ENCODE measurements at places on chromosomes 12 and 14.

DNA sequence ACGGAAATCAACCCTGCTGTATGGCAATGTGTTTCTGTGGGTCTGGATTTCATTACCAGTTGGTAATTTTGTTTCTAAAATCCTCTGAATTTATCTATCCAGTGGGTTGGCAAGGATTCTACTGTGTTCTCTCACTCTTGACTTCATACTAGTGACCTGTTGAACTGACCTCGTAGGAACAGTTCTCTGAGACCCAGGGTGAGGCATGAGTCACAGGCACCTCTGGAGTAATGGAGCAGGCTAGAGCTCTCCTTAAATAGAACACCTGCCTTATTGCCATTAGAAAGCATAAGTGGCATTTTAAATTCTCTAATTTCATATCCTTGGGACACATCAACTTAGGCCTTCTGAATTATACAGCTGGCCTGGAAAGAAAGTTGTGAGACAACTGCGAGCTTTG is 258.3 kb upstream of the NAV3 start:
- no peak for DNase-seq

DNA sequence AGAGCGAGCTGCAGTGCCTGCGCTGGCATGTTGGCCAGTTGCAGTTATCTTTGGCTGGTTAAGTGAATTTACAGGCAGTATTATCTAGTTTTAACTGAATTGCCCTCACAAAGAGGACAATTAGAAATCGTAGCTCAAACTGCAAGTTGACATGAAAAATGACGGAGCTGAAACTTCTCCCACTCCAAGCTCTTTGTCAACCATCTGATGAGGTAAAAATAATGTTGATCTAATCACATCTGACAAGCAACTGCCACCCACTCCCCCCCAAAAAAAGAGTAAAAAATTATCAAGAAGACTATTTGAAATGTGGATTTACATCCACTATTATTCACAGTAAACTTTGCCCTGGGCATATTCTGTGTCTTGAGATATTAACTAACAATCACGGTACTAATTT is 84.7 kb upstream of the VASH1 start:
- DNase-seq = no peak

- DNase-seq = no peak
These were observed 26.3 kb downstream of the TESC start for GRCh38 chr12:117072736-117073490.

GRCh38 chr12:66405395-66405794 is 103.1 kb downstream of the HELB start:
- no peak for DNase-seq

DNA sequence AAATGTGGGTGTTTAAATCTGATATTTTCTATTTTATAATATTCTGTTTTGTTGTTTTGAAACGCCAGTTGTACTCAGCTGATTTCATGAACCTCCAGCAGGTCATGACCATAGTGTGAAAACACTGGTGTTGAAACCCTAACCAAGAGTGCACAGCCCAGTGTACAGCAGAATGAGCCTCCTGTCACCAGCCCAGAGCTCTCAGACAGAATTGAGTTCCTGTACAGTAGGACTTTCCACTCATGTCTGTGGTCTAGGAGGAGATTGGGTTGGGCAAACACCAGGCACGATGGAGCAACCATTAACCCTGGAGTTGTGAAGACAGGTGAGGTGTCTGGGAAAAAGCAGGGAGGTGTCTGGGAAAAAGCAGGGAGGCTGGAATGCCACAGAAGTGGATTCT is 908.8 kb downstream of the VRK1 start:
- no peak for DNase-seq

DNA sequence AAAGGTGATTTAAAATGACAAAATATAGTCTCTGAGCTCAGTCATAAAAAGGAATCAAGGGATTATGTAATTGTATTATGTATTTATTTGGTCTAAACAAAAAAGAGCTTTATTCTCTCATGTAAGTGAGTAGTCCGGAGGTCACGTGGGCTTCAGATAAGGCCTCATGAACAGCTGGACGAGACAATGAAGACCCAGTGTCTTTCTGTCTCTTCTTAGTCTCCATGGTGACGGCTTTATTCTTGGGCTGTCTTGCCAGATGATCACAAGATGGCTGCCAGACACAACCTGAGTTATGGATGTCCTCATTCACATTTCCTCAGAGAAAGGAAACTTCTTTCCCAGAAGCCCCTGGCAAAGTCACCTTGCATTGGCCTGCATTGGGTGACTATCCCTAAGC is 98.6 kb downstream of the ARF6 start:
- no peak for DNase-seq

DNA sequence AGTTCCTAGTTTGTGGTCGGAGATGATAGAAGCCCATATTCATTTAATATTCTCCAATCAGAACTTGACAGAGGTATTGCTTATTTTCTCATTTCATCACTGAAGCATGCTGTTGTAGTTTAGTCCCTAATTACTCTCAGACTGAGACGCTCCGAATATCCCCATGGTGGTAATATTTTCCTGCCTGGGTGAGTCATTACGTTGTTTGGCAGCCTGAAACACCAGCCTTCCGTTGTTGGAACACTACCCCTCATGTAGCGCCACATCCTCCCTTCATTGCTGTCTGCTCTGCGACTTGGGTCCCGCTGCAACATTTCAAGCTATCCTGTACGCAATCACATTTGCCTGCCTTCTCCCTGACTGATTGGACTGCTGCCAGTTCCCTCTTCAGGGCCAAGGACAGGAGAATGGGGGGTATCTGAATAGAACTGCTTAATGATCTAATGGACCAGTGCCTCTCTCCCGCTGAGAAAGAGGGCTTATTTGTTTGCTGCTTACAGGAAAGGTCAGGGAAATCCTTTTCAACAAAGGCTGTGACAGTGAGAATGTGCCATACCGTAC is 369.1 kb downstream of the NPAS3 start:
- DNase-seq = no peak

DNA sequence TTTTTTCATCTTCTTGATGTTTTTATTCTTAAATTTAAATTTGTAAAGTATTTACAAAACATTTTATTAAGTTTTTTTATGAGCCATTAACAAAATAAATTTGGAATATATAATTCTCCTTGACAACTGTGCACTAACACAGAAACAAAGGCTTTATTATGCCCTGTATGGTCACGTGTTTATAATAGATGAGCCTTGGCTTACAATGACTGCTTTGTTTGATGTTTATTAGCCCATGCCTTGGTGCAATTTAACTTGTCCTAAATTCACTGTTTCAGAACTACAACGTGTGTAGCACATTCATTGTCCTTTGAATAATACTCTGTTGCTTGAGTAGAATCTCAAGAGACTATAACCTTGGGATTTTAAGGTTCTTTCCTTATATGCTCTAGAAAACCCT is 59.8 kb downstream of the CNTN1 start:
- DNase-seq = no peak

DNA sequence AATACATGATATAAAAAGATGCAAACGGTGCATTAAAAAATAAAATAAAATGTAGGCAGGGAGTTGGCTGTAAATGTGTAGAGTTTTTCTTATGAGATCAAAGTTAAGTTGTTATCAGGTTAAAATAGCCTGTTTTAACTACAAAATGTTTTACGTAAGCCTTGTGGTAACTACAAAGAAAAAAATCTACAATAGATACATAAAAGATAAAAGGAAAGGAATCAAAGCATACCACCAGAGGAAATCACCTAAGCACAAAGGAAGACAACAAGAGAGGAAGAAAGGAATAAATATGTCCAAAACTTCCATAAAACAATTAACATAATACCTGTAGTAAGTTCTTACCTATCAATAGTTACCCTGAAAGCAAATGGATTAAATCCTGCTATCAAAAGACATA is 12.2 kb downstream of the NELL2 start:
- no peak for DNase-seq

DNA sequence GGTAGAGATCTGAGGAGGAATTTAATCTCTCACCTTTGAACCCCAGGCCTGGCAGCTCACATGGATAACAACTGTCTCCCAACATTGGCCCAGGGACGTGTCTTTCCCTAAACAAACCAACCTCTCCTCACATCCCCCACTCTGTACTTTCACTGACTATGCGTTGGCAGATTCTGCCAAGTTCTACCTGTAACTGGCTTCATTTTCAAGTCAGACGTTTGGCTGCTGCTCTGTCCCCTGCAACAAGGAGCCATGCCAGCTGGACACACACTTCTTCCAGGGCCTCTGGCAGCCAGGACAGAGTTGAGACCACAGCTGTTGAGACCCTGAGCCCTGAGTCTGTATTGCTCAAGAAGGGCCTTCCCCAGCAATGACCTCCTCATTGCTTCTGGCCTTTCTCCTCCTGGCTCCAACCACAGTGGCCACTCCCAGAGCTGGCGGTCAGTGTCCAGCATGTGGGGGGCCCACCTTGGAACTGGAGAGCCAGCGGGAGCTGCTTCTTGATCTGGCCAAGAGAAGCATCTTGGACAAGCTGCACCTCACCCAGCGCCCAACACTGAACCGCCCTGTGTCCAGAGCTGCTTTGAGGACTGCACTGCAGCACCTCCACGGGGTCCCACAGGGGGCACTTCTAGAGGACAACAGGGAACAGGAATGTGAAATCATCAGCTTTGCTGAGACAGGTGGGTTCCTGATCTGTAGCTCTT is at the start of gene INHBC:
Gene INHBC (plus strand): TSS at position 268 of the 707 bp plus-strand sequence. CDS start 103 bp downstream, at position 371.
- no peak for DNase-seq

- no peak for DNase-seq
These were observed 153.1 kb upstream of the OTX2 start for GRCh38 chr14:56963381-56963780.

DNA sequence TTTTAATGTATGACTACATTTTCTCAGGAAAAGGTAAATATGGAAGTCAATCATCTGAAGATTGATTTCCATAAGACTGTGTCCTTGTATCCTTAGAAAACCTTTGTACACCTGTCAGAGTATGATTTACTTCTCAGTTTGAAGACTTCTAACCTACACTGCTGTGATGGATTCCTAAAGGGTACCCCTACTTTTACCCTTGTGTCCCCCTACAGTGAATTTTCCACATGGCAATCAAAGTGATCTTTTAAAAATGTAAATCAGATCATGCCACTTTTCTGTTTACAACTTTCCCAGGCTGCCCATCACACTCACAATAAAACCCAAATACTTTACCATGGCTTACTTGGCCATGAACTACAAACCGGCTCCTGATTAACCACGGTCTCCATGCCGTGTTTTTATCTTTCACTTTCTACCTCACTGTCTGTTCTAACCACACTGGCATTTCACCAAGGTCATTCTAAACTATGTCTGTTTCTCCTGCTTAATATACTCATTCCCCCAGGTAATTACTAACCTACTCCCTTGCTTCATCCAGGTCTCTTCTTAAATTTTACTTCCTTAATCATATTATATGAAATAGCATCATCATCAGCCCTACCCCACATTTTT is 8.1 kb downstream of the DNAI7 start:
- peak; percentile 31 for DNase-seq

DNA sequence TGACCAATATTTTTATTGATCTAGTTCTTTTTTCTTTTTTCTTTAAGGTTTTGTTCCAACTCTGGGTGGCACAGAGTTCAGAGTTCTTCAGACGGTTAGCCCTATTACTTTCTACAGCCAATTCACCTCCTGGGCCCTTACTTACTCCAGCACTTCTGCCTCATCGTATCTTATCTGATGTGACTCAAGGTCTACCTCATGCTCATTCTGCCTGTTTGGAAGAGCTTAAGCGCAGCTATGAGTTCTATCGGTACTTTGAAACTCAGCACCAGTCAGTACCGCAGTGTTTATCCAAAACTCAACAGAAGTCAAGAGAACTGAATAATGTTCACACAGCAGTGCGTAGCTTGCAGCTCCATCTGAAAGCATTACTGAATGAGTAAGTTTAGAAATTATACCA is 64.7 kb downstream of the VEZT start:
- DNase-seq = no peak

DNA sequence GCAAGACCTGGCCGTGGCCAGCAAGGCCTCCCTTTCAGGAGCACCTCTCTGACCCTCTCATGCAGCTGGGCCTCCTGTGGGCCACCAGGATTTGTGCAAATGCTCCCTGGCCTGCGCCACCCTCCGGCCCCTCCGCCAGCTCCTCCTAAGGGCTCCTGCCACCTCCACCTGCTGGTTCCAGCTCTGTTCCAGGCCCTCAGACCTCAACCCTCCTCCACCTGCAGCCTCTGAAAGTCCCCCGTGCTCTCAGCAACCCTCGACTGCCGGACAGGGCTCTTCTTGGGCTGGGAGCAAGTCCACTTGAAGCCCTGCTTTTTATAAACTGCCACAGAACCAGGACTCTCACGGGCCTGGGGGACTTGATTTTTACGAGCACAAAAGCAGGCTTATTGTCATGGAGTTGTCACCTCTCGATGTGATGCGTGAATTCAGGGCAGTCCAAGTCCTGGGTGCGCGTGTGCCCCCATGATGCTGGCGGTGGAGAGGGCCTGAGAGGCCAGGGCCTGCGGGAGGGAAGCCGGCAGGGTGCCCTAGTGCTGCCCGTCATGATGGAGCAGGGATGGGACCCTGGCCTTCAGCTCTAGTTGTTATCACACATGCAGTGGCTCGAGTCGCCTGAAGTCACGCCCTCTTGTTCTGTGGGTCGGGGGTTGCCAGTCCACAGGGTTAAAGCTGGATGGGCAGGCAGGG is 9.1 kb downstream of the TEDC1 start:
- no peak for DNase-seq

GRCh38 chr12:77537663-77538062 is 293.0 kb upstream of the NAV3 start:
- no peak for DNase-seq

DNA sequence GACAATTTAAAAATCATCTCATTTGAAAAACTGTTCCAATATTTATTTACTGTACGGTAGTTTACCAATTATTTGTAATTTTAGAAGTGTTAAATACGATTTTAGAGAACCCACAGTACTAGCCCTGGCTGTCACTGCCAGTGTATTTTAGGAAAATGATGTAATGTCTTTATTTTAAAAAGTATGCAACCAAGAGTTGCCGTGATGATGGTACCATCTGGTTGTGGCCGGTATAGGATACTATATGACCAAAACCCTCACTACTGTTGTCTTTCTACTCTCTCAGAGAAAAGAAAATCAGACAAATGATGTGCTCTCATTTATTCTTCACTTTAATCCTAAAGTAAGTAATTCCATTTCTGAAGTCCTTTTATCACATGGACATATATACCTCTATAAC is 395.0 kb downstream of the FOXG1 start:
- DNase-seq = no peak

DNA sequence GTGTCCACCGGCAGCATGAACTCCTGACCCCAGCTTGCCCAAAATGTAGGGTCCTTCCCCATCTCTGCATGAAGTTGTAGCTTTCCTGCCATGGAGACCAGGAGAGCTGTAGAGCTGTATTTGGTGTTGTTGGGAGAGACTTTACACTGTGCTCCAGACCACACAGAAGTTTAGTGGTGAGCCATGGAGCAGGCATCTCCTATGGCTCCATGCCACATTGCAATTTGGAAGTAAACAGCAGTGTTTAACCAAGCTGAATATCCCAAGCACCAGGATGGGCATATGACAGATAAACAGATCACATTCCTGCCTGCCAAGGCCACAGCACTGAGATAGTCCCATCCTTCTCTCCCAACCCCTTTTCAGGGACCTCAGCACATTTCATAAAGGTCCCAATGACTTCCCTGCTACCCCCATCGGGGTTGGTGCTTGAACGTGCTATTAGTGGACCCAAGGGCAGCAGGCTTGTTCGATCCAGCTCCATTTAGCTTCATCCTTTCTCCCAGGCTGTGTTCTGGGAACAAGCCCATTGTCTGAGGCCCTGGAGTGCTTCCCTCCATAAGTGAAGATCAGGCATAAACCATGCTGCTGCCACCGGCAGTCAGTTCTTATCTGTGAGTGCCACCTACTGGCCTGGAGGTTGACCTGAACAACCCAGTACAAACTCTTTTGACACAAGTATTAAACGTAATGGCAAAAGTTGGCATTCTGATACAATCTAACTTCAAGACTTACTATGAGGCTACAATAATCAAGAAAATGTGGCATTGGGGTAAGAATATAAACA is 172.3 kb upstream of the ATXN7L3B start:
- DNase-seq = peak; percentile 5

- peak; percentile 53 for DNase-seq
These were observed 5.0 kb downstream of the PPTC7 start for GRCh38 chr12:110577864-110578693.
